ENCODE measurements at places on chromosomes 7 and 10. TPM values are rescaled to one million over a fixed set of nuclear protein-coding genes. Genes with fewer than 3 reads are reported as not detected.

GRCh38 chr7:151378496-151379192, 31.2 kb downstream of the WDR86 start:
- DNase-seq: no peak

- DNase-seq: no peak
Measured at GRCh38 chr10:70130878-70131559, 1.6 kb downstream of the AIFM2 start.

DNA sequence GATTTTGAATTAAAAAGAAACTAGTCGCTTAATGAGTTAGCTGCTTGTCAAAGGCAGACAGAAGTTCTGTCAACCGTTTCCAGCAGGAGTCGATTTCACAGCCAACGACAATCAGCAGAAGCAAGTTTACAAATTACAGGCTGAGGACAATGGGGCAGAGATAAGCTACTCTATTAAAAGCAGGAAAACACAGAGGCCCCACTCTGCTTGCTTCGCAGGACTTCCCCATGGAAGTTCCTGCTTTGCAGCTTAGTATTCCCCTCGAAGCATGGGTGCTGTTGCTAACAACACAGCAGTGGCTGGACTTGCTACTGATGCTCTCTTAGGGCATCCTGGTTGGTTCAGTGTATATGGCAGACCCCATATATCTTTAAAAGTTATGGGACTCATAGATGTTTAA, 50.8 kb upstream of the KLF6 start:
- peak; percentile 81 for DNase-seq

DNA sequence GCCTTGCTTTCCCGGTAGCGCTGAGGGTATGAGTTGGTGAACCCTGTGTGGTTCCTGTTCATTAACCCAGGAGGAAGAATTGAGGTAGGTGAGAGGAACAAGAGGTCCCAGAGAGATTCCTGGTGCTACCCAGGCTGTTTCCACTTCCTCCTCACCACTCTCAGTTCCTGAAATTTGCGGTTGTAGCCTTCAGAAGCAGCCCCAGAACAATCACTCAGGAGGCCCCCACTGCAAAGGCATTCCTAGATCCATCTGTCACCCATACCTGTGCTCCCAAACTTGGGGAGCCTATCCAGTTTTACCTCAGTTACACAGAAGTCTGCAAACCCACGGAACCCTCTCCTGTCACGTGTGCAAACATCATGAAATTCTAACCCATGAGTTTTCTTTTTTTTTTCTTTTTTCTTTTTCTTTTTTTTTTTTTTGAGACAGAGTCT, 9.0 kb upstream of the PIP4K2A start:
- DNase-seq: no peak

GRCh38 chr7:55086413-55087201, 67.8 kb downstream of the EGFR start:
- peak; percentile 64 for DNase-seq

GRCh38 chr7:34844936-34845665, 187.1 kb downstream of the NPSR1 start:
- no peak for DNase-seq

The LRRC18 gene
- not detected for polyA plus RNA-seq

The GOT1 gene
- 14.4 TPM for polyA plus RNA-seq

The POM121C gene
- polyA plus RNA-seq: 10.3 TPM

The GHRHR gene
- not detected for polyA plus RNA-seq

The CCL24 gene
- polyA plus RNA-seq: not detected

All from endothelial cell of umbilical vein (primary cell).